ENCODE measurements at places on chromosomes 4 and X. TPM values are rescaled to one million over a fixed set of nuclear protein-coding genes. Genes with fewer than 3 reads are reported as not detected.

The CDS1 gene
- total RNA-seq, result 28.2 TPM

The TLR1 gene
- total RNA-seq, result 0.13 TPM

The BEX1 gene
- total RNA-seq, result not detected

The TBC1D14 gene
- 103 TPM for total RNA-seq

The CENPVL2 gene
- not detected for total RNA-seq

The PDLIM3 gene
- total RNA-seq, result 1.6 TPM

The S100G gene
- not detected for total RNA-seq

The TENM3 gene
- 1.3 TPM for total RNA-seq

The SPATA4 gene
- 0.13 TPM for total RNA-seq

The LUZP4 gene
- not detected for total RNA-seq

The F8A2 gene
- total RNA-seq, result not detected

The SPIN2B gene
- 0.79 TPM for total RNA-seq

The UCP1 gene
- total RNA-seq, result not detected

The CXCL6 gene
- total RNA-seq, result not detected

The GPR82 gene
- total RNA-seq, result not detected

The SH3D19 gene
- total RNA-seq, result 13.2 TPM

The CLTRN gene
- 1.2 TPM for total RNA-seq

The FAT4 gene
- total RNA-seq, result 2.1 TPM

The STATH gene
- total RNA-seq, result not detected

The LAMP2 gene
- 112 TPM for total RNA-seq

The SMIM43 gene
- total RNA-seq, result under 0.01 TPM

The RAB33A gene
- total RNA-seq, result 0.13 TPM

The VEGFC gene
- 8.7 TPM for total RNA-seq

The SLC38A5 gene
- 348 TPM for total RNA-seq

The CCSER1 gene
- total RNA-seq, result 10.9 TPM

The SLIT2 gene
- total RNA-seq, result 0.79 TPM

All from bronchial epithelial cell (primary cell).